ENCODE measurements at places on chromosomes 5 and 9.

GRCh38 chr5:122907276-122907675 is 61.9 kb downstream of the SNX24 start:
- no peak for DNase-seq

DNA sequence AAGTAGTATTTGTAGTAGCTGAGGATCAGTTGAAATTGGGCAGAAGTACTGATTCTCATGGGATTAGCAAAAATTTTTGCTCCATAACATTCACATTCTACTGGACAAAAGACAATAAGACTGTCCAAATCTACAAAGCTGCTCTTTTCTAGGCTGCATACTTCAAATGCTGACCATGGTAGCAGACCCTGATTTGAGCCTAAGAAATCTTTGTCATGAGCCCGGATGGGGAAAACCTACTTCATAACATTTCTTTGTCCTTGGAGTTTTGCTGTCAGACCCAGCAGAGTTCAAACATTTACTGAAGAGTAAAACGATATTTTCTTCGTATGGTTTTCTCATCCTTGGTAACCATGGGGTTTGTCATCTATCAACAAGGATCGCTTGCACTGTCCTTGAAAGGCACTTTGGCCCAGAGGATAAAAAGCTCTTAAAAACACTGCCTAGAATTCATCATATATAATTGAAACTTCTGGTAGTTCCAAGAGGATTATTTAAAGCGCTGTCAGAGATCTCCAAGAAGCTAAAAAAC is 216.9 kb downstream of the CAVIN4 start:
- DNase-seq = no peak

- DNase-seq = no peak
These were observed 181.3 kb downstream of the SNCAIP start for GRCh38 chr5:122493091-122494021.

DNA sequence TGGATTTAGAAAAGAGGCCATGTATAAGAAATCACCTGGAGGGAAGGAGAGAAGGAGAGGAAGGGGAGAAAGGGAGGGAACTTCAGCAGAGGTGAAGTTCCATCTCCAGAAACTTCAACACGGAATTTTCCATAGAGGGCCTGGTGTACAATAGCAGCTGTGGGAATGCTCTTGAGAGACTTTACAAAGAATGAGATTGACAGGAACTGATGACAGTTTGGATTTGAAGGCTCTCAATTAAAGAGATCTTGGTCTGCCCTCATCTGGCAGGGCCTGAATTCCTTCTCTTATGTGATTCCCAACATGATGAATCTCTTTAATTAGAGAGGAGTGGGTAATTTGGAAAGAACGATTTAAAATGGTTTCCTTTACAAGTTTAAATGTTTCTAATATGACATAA is 143.5 kb downstream of the MLLT3 start:
- no peak for DNase-seq

DNA sequence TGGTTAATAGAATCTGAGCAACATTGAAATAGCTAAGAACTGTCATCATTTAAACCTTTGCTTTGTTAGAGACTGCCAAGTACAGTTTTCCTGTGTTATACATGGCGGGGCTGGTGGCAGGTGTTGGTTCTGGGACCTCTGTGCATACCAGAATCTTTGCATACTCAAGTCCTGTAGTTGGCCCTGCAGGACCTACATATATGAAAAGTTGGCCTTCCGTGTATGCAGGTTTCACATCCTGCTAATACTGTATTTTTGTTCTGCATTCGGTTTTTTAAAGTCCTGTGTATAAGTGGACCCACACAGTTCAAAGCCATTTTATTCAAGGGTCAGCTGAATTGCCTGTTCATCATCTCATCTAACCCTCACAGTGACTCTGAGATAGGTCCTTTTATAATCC is 36.4 kb downstream of the LARP1 start:
- DNase-seq = no peak

GRCh38 chr5:102603670-102604069 is 104.9 kb upstream of the SLCO6A1 start:
- DNase-seq = no peak

- DNase-seq = no peak
These were observed 22.7 kb upstream of the FIBCD1 start for GRCh38 chr9:130961511-130962300.

DNA sequence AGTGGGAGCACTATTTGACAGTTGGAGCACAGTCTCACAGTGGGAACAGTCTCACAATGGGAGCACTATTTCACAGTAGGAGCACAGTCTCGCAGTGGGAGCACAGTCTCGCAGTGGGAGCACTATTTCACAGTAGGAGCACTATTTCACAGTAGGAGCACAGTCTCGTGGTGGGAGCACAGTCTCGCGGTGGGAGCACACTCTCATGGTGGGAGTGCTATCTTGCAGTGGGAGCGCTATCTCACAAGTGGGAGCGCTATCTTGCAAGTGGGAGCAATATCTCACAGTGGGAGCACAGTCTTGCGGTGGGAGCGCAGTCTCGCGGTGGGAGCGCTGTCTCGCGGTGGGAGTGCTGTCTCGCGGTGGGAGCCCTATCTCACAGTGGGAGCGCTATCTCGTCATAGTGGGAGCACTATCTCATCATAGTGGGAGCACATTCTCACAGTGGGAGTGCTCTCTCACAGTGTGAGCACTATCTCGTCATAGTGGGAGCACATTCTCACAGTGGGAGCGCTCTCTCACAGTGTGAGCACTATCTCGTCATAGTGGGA is 56.1 kb downstream of the MED10 start:
- DNase-seq = no peak

DNA sequence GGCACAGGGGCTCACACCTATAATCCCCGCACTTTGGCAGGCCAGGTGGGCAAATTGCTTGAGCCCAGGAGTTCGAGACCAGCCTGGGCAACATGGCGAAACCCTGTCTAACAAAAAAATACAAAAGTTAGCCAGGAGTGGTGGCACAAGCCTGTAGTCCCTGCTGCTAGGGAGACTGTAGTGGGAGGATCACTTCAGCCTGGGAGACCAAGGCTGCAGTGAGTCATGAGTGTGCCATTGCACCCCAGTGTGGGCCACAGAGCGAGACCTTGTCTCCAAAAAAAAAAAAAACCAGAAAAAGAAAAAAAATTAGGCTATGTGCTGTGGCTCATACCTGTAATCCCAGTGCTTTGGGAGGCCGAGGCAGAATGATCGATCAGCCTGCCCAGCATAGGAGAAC is 58.5 kb upstream of the EIF4EBP3 start:
- no peak for DNase-seq

DNA sequence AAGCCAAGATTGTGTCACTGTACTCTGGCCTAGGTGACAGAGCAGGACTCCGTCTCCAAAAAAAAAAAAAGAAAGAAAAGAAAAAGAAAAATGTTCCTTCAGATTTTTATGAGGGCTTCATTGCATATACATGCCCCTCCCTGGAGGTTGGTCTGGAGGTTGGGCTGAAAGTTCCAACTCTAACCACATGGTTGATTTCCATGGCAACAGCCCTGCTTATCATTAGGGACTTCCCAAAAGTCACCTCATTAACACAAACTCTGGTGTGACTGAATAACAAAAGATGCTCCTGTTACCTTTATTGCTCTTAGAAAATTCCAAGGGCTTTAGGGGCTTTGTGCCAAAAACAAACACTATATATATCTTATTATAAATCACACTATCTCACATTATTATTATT is 113.8 kb downstream of the TMC1 start:
- DNase-seq = no peak

GRCh38 chr5:147801461-147801860 is 18.9 kb upstream of the JAKMIP2 start:
- no peak for DNase-seq

- DNase-seq = no peak
These were observed 91.9 kb upstream of the PPP1R2B start for GRCh38 chr5:156758011-156758791.

DNA sequence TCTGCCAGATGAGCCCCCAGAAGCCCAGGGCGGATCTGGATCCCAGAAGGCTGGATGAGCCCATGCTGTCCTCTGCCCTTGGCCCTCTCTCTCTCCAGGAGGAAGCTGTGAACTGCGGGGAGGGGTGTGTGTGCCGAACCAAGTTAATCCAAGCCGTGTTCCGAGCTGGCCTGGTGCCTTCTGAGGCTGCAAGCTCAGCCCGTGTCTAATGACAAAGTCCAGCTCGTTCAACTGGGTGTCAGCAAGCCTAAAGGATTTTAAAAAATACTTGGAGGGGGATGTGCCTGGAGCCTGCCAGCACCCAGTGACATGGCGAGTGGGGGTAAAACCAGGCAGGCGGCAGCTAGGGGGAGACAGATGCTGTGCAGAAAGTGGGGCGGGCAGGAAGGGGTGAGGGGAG is 8.0 kb downstream of the STC2 start:
- no peak for DNase-seq

DNA sequence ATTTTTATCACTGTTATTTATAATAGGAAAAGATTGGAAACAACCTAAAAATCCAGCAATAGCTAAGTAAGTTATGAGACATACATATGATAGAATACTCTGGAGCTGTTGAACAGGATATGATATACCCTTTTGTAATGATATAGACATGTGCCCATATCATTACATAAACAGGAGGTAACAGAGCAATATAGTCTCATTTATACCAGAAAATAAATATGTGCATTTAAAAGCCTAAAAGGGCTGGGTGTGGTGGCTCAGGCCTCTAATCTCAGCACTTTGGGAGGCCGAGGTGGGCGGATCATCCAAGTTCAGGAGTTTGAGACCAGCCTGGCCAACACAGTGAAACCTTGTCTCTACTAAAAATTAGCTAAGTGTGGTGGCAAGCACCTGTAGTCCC is 2.3 kb upstream of the FABP6 start:
- no peak for DNase-seq

DNA sequence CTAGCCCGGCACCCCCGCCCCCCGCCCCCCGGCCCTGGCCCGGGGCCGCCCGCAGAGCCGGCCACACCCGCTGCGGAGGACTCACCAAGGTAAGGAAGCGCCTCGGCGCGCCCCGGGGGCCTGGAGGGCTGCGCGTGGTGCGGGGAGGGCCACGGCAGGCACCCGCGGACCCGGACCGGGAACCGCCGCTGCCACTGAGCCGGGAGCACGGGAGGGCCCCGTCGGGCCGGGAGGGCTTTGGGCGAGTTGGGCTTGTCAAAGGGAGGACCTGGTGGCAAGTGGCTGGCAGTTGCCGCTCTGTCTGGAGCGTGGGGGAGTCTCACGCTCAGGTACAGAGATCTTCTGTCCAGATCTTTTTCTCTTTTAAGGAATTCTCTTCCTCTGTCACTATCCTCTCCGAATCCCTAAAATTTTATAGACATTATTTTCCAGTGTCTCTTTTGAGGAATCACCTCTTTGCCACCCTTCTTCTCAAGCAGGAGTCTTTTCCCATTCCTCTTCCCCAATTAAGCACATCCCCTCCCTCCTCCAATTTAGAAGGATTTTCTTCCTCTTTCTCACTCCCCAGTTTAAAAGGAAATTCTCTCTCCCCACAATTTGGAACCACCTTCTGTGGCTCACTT is 11.3 kb upstream of the LHX2 start:
- DNase-seq = peak; percentile 39

DNA sequence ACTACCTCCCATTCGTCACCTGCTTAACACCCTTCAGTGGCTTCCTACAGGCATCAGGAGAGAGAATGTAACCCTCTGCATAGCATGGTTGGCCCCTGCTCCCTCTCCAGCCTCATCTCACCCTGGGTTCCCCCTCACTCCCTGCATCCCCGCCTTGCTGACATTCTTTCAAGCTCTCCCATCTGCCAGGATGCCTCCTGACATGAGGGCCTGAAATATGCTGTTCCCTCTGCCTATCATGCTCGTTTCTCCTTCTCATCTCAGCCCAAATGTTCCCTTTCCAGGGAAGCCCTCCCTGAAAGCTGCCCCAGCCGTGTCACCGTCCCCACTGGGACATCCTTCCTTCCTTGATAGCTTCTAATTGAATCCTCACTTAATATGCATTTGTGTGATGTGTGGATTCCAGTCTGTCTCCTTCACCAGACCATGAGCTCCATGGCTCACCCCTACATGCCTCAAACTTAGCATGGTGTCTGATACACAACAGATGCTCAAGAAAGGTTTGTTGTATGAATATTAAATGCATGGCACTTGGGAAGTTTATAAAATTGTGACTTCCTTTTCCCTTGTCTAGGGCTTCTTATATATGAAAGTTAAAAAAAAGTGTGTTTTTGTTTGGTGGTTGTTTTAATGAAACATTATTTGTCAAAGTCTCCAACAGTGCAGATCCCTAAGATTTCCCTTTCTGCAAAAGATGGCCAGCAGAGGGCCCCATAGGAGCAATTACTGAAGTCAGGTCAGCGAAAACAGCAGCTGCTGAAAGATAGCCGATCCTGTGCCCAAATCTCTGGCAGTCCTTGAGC is 7.3 kb upstream of the C5orf58 start:
- peak; percentile 78 for DNase-seq

DNA sequence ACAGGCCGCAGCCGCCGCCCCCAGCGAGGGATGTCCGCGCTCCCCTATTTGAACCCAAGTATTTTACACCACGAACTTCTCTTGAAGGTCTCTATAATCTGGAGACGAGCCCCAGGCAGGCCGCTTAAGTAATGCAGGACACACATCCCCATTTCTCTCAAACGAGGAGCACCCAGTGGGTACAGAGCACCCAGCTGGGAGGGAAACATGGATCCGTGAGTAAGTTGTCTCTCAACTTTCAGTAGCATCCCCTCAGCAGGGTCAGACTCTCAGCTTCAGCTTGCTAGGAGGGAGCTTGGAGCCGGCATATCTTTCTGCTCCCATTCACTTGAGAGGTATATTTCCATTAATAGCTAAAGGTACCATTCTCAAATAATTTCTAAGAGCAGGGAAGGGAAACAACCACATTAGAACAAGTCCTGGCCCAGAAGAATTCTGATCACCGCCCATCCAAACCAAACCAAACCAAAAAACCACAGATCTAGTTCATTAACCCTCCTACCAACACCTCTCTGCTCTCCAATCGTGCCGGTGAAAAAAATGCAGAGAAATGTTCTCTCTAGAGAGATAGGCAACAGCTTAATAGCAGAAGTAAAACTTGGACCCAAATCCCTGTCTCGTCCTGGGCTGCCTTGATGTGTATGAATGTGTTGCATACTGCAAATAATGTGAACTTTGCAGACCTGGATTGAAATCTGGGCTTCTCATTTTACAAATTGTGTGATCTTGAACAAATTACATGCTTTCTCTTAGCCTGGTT is 910 bp downstream of the TDRD7 start:
- no peak for DNase-seq

- DNase-seq = no peak
These were observed 138.7 kb downstream of the HTR1A start for GRCh38 chr5:63823583-63823982.

DNA sequence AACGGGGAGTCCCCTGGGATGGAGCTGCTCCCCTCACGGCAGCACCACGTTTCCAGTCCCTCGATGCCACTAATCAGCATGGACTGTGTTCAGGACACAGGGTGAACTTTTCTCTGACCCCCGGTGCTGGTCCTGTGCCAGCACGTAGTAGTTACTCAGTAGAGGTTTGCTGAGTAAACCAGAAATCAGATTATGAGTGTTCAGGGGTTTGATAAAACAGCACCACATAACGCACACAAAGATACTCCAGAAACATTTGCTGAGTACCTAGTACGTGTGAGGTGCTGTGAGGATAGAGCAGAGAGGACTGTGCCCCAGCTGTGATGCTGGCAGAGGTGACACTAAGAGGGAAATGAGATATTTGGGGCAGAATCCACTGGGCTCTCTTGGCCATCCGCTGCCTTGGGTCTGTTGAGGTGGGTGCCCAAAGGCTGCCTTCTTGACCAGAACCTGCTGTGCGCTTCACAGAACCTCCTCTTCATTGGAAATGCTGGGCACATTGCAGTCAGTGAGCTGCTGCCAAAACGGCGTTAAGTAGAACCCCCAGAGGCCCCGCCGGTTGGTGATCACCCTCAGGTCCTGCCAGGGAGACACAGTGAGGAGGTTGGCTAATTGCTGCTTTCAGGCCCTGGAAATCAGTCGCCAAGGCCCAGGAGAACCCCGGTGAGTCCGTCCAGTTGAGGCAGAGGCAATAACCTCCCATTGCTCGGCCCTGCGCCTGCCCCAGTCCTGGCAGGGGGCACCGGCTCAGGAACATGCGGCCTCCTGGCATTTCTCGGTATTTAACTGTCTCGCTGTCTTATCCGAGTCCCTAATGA is 49.4 kb downstream of the NEURL1B start:
- no peak for DNase-seq

Data from activated T-cell treated with anti-CD3 and anti-CD28 coated beads, Interleukin-2, amount 50 U/mL, for 24 hours (primary cell).